ENCODE measurements at places on chromosomes 1 and 21.
A peak's percentile ranks its signal among the peaks of the same experiment; 100 is the strongest.

DNA sequence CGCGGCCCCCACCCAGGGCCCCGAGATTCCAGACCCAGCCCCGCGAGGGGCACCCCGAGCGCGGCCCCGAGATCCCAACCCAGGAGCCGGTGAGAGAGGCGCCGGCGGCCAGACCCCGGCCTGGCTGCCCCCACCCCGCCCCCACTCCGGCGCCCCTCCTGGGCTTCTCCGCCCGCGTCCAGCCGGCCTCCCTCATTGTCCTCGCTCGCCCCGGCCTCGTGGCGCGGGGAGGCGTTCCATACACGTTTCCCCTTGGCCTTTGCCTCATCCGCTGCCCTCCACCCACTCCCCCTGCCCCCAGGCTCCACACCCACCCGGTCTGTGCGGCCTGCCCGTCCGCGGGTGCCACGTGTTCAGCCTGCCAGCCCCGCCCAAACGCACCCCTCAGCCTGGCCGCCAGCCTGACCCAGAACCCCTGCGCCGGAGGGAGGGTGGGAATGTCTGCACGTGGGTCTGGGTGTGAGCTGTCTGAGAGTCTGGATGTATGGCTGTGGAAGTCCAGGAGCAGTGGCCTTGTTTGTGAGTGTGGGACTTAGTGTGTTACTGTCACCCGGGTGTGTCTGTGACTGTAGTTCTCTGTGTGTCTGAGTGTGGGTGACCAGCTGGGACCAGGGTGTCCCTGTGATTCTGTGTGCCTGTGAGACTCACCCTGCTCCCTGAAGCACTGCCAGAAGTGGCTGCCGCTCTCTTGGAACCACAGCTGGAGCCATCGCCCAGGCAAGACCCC is 681 bp downstream of the B4GALT2 start:
- DNase-seq, result peak; percentile 65

- DNase-seq, result no peak
These were observed 44.5 kb upstream of the C1orf87 start for GRCh38 chr1:60118085-60118484.

- no peak for DNase-seq
These were observed 187.7 kb upstream of the RNPC3 start for GRCh38 chr1:103337779-103338178.

DNA sequence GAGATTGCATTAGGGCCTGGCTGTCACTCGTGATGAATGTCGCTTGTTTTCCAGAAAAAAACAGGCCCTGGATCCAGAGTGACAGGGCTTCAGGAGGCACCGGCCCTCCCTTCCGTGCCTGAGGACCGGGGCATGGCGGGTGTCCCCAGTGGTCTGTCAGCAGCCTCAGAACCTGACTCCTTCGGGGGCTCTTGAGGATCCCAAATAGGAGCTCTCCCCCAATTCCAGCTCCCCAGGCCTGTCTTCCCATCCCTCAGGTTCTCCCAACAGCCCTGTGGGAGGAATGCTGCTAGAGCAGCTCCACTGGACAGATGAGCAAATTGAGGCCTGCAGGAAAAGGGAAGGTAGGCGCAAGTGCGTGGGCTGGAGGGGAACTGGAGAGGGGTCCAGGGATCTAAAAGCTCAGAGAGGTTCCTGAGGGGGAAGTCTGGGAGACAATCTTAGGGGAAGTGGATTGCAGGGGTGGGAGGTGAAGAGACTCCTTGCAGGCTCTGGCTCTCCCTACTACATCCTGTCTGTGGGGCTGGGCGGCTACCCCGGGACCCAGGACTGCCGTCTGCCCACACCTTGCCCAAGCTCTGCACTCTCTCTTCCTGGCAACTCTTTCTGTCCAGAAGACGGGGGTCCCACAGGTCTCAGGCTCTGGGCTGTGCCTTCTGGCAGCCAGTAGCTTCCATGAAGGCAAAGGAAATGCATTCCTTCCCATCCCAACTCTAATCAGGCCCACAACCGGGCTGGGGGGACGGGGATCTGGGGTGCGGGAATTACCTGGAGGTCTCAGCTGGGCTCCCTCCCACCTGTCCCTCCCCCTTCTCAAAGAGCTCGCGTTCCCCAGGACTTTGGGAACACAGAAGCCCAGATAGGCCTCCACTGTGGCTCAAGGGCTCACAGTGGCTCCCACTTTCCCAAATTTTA is 105.7 kb upstream of the CASZ1 start:
- DNase-seq, result no peak
